Stimulated activated effector memory CD8-positive, alpha-beta T cell treated with anti-CD3 and anti-CD28 coated beads, Interleukin-12 subunit alpha, Interleukin-12 subunit beta, amount 100 ng/mL, for 72 hours (primary cell): ENCODE measurements at places on chromosomes 11 and 22.

DNA sequence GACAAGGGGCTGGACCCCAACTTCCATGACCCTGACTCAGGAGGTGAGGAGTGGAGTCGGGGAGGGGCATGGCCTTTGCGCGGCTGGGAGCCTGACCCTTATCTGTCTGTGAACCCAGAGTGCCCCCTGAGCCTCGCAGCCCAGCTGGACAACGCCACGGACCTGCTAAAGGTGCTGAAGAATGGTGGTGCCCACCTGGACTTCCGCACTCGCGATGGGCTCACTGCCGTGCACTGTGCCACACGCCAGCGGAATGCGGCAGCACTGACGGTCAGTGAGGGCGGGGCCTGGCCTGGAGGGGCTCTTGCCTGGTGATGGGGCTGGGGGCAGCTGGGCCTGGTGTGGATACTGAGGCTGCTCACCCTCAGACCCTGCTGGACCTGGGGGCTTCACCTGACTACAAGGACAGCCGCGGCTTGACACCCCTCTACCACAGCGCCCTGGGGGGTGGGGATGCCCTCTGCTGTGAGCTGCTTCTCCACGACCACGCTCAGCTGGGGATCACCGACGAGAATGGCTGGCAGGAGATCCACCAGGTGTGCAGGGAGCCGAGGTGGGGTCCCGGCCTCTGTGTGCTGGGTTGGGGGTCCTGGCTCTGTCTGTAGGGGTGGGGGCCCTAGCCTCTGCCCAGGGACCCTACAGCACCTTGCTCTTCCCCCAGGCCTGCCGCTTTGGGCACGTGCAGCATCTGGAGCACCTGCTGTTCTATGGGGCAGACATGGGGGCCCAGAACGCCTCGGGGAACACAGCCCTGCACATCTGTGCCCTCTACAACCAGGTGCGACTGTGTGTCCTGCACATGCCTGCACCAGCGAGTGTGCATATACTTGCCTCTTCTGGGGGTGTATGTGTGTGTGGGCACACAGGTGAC is 6.3 kb downstream of the SHANK3 start:
- no peak for DNase-seq

DNA sequence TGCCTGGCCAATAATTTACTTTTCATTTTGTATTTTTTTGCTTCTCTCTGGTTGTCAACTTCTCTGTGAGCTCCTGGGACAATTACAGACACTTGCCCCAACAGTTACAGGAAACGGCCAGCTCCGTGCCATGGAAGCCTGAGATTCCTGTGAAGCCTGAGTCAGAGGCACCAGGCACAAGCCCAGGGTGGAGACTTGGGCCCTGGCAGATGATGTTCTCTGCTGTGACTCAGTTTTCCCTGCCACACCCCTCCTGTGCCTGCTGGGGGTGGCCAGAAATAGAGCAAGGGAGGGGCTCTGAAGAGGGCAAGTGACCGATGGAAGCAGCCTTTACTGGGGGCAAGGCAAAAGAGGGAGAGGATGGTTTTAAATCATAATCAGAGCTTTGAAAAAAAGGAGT is 4.9 kb downstream of the ATP5MGL start:
- no peak for DNase-seq

GRCh38 chr11:109077291-109077920 is 344.6 kb upstream of the C11orf87 start:
- no peak for DNase-seq

DNA sequence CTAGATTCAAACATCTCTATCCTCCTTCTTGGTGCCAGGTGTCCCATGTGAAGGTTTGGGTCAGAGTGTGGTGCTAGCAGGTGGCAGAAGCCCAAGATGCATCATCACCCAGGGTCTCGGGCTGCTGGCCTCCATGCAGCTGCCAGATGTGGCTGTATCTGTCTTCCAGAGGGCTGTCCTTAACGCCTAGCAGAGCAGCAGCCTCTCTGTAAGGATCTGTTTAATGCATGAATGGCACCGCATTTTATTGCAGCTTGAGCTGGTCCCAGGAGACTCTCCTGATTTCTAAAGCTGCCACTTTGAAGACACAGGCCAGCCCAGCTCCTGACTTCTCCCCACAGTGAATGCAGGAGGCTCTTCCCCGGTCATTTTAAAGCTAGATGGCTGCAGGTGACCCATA is 26.3 kb downstream of the SLC1A2 start:
- DNase-seq: no peak

DNA sequence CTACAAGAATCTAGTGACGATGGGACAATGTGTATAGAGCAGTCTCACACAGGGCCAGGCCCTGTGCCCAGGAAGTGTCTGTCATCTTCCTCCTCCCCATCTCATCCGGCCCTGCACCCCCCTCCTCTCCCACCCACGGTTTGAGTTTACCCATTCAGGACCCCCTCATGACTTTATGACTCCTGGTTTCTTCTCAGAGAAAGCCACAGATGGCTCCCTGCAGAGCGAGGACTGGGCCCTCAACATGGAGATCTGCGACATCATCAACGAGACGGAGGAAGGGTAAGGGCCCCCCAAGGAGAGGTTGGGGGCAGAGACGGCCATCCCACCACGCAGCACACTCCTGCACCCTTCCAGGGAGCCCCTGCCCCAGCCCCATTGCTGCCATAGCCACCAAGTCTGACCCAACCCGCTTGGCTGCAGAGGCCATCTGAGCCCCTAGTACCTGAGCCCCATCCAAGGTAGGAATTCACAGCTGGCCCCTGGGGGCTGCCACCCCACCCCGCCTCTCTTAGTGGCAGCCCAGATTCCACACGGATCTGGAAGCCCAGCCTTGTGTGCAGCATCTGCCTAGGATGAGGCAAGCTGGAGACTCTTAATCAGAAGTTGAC is 18.1 kb downstream of the TOM1 start:
- DNase-seq: no peak
